Bone marrow (tissue), 2 donors: ENCODE measurements at places on chromosomes 1 and 21.

DNA sequence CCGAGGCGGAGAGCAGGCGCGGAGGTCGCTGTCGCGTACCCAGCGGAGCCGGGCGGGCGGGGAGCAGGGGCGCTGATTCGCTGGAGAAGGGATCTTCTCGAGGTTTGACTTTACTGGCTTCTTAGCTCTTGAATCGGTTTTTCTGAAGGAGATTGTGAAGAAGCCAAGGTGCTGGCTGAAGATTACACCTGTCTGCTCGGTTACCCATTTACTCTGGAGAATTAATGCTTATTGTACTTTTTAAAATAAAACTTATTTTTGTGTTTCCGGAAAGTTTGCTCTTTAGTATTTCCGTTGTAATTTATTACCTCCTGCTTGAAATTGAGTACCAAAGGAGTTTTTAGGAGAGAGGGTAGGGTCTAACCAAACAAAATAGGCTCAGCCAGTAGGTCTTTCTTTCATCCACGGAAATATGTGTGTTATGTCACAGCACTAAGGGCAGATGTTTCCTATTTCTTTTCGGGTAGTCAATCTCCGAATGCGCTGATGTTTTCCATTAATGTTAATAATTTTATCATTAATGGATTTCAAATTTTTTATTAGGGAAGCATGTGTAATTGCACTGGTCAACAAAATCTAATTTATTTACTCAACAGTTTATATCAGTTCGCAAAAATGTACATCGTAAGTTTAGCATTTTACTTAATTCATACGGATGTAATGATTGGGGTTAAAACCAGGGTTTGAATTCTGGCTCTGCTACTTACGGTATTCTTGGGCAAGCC, 510 bp upstream of the GNG5 start:
- DNase-seq, result peak; percentile 64

GRCh38 chr21:36320421-36321324, 676 bp downstream of the MORC3 start:
- DNase-seq, result peak; percentile 53

DNA sequence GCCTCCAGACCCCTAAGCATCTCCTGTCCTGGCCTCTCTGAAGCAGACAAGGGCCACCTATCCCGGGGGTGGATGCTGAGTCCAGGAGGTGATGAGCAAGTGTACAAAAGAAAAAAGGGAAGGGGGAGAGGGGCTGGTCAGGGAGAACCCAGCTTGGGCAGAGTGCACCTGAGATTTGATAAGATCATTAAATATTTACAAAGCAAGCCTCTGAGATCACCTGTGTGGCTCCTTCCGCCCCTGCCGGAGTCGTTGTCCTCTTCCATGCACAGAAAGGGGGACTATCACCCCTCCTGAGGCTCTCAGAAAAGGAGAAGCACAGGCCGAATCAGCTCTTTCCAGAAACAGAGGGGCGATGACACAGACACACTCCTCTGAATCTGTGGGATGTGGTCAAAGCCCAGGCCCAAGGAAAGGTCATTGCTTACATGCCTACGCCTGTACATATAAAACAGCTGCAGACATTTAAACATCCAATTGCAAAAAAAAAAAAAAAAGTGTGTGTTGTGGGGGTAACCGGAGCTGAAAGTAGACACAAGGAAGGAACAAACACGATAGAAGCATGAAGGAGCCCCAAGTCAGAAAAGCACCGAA, 30.9 kb downstream of the PRSS38 start:
- no peak for DNase-seq

- DNase-seq, result no peak
Observed at GRCh38 chr1:79679916-79680315, 673.4 kb upstream of the ADGRL4 start.

DNA sequence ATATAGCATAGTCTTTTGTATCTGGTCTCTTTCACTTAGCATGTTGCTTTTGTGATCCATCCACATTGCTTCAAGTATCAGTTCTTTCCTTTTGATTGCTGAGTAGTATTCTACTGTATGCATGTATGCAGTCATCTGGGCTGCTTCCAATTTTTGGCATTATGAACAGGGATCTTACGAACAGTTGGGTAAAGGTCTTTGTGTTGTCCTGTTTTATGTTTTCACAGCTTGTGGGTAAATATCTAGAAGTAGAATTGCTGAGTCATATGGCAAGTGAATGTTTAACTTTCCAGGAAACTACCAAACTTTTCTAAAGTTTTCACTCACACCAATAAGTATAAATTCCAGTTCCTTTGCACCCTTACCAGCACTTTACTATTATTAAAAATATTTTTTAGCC, 60.9 kb downstream of the LHX4 start:
- no peak for DNase-seq

DNA sequence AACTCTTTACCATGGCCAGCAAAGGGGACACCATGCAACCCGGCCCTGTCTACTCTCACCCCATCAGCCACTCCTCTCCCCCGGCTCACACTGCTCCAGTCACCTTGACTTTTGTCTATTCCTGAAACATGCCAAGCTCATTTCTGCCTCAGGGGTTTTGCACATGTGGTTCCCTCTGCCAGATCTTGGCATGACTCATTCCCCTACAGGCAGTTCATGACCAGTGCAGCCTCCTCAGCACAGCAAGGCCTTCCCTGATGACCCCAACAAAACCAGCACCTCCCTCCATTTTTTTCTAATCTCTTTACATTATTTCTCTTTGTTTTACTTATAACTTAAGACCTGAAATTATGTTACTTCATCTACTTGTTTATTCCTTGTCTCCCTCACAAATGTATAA, 58.6 kb upstream of the GJB5 start:
- no peak for DNase-seq

DNA sequence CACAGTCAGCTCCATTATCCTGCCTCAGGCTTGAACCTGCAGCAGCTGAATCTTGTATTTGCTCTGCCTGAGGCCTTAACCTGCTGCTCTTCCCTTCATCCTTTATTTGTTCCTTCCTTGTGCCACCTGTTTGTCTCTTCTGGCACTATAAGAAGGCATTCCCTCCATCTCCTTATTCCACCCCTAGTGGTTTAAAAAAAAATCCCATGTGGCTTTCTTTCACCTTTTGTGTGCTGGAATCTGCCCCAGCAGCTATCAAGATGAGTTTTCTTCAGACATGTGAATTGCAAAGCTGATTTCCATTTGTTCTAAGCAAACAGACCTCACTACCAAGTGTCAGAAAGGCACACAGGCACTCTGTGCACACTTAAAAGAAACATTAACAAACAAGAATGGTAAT, 294.6 kb downstream of the TTLL7 start:
- DNase-seq, result no peak

DNA sequence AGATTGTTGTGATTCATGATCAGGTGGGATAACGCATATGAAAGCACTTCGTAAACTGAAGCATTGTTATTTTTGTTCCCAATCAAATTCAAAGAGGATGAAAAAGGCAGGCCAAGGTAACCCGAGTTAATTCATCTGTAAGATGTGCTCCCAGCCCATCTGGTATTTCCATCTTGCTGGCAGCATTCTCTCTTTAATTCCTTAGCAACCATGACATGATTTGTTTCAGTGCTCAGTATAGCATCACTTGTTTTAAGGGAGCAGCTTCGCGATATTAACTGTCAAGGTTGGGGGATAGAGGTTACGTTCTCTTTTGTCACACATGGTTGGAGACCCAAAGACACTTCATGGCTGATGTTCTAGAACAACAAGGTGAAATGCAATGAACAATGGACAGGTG, 6.4 kb downstream of the TSPAN2 start:
- DNase-seq, result no peak

- DNase-seq, result no peak
Observed at GRCh38 chr1:47837056-47837830, 159.9 kb downstream of the TRABD2B start.

- DNase-seq, result no peak
Observed at GRCh38 chr21:33828083-33828482, 87.5 kb downstream of the ATP5PO start.

GRCh38 chr1:93845538-93846205, 33.3 kb downstream of the DNTTIP2 start:
- DNase-seq, result peak; percentile 54

GRCh38 chr1:226874579-226875425, 4.4 kb downstream of the PSEN2 start:
- DNase-seq, result no peak

DNA sequence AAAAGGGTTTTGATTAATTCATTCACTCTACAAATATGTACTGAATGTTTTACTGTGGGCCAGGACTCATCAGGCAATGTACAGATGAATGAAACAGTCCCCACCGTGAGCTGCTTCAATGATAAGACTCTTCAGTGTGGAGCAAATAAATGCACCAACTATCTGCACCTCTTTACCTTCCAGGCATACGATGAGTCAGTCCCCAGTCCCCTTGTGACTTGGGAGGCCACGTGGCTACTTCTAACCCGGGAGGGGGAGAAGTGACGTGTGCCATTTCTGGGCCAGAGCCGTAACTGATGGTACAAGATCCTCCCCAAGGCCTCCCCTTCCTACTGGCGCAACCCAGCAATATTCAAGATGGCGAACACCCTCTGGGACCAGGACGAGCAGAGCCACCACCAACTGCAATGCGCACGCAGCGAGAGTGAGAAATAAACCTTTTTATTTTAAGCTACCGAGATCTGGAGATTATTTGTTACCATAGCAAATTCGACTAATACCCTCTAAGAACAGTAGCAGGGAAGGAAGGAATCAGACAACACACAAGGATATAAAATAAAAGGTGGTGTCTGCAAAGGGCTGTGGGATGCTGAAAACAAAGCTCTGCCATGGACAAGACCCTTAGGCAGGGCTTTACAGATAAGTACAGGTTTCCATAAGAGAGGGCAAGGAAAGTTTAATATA, 74.5 kb downstream of the NPHP4 start:
- no peak for DNase-seq
